H54 (cell line): ENCODE measurements at places on chromosomes 13 and 19.

- DNase-seq, result no peak
Observed at GRCh38 chr13:108195146-108195545, 20.2 kb downstream of the LIG4 start.

GRCh38 chr13:67119481-67119894 is 110.6 kb downstream of the PCDH9 start:
- peak; percentile 1 for DNase-seq

DNA sequence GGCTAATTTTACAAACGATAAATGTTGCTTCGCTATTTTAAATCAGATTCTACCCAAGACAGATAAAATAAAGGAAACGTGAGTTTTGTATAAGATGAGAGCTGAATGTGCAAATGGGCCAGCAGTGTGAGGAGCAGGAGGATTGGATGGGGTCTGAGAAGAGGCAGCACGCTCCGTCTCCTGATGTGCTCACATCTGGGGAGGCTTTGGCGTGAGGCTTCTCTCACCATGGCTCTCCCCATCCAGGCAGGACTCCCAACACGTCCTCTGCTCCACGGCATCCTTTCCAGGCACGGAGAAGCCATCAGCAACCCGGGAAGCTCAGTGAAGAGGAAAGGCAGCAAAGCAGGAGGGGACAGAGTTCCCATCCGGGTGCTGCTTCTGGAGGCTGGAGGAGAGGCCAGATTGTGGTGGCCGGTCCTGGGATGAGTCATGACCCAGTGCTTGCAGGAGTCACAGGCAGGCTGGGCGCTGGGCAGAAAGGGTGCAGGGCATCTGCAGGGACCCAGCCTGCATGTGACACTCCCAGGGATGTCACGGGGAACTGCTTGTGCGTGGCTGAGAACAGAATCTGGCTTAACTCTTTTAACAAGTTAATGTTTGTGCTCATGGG is 47.5 kb downstream of the ZNF536 start:
- DNase-seq, result peak; percentile 53

GRCh38 chr19:14536926-14537692 is 7.7 kb downstream of the TECR start:
- DNase-seq, result peak; percentile 71

- no peak for DNase-seq
Observed at GRCh38 chr13:96994017-96994857, at the start of gene OXGR1. TSS of gene OXGR1 (minus strand) at chr13:96994476. CDS start at chr13:96987759, 6,717 bp downstream.

DNA sequence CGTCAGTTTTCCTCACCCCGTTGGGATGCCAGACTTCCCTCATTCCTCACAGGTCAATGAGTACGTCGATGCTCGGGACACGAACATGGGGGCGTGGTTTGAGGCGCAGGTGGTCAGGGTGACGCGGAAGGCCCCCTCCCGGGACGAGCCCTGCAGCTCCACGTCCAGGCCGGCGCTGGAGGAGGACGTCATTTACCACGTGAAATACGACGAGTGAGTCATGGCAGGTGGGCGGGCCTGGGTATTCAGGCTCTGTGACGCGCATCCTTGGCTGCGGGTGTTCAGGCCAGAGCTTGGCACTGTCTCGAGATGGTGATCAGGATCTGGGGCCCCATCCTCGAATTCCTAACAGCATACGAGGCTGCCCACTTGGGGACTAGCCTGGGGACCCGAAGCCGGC is 21.4 kb downstream of the UHRF1 start:
- no peak for DNase-seq

GRCh38 chr19:10001899-10002298 is 8.4 kb downstream of the COL5A3 start:
- no peak for DNase-seq

DNA sequence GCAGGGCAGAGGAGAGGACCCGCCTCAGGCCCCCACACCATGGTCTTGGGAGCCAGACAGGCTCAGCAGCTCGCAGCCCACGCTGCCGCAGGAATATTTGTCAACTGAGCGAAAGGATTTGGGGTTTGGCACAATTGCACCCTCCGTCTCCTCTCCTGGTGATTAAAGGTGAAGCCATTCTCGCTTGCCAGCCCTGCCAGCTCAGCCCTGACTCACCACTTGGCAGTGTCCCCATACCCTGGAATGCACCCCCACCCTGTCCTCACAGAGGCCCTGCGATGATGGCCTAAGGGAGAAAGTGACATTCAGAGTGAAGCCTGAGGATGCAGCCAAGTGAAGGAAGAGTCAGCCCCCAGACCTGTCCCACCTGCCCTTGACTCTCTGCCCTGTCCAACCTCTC is 18.8 kb downstream of the CYTH2 start:
- peak; percentile 88 for DNase-seq

DNA sequence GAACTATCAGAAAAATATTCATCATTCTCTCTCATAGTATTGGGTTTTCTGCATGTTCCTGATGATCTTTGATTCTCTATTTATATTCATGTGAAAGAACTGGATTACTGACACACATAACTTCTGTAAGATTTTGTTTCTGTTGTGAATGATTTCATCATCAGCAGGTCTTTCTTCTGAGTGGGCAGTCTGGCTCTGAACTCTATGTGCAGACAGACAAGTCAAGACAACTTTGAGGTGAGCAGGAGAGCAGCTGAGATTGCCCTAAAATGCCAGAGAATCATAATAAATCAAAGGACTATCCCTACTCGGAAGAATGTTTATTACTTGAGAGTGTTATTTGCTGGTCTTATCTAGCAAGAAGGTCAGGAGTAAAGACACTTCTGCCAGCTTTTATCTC is 652.1 kb upstream of the GPC6 start:
- DNase-seq, result no peak

- no peak for DNase-seq
Observed at GRCh38 chr13:94327318-94327717, 152.2 kb downstream of the DCT start.

- DNase-seq, result no peak
Observed at GRCh38 chr13:109869312-109870237, 83.2 kb upstream of the IRS2 start.
